ENCODE measurements at places on chromosomes 5 and 9.
A peak's percentile ranks its signal among the peaks of the same experiment; 100 is the strongest.

- no peak for DNase-seq
These were observed 65.3 kb downstream of the ACTBL2 start for GRCh38 chr5:57417320-57417719.

GRCh38 chr9:21543187-21543586 lies 61.1 kb upstream of the IFNE start:
- DNase-seq, result no peak

- DNase-seq, result peak; percentile 82
These were observed 39.1 kb upstream of the GZMA start for GRCh38 chr5:55063220-55063863.

DNA sequence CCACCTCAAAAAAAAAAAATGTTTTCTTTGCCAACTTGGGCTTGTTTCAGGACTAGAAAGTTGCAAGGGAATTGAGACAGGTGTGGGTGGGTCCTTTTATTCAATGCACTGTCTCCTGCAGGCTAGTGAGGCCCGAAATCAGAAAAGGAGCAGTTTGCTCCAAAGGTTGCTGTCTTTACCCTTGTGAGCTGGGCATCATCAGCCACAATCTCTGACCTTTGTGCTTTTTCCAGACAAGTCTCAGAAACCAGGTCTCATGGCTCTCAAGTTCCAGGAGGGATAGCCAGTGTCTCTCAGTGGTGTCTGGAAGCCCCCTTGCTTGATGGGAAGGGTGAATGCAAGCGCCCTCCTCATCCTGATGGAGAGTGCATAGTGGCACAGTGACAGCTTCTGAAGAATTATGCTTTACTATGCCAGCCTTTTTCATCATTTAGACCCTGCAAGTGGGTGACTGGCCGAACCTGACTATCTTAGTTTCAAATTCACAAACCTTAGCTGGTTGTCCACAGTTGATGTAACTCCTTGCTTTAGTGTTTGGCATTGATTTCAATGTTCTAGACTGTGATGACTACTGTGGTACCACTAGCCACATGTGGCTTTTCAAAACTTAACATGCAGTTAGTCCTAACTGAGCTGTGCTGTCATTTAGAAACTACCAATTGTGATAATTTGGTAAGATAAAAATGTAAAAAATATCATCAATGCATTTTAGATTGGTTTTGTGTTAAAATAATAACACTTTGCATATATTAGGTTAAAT lies 468.6 kb downstream of the GADD45G start:
- no peak for DNase-seq

- DNase-seq, result no peak
These were observed 24.0 kb upstream of the LTC4S start for GRCh38 chr5:179769796-179770195.

DNA sequence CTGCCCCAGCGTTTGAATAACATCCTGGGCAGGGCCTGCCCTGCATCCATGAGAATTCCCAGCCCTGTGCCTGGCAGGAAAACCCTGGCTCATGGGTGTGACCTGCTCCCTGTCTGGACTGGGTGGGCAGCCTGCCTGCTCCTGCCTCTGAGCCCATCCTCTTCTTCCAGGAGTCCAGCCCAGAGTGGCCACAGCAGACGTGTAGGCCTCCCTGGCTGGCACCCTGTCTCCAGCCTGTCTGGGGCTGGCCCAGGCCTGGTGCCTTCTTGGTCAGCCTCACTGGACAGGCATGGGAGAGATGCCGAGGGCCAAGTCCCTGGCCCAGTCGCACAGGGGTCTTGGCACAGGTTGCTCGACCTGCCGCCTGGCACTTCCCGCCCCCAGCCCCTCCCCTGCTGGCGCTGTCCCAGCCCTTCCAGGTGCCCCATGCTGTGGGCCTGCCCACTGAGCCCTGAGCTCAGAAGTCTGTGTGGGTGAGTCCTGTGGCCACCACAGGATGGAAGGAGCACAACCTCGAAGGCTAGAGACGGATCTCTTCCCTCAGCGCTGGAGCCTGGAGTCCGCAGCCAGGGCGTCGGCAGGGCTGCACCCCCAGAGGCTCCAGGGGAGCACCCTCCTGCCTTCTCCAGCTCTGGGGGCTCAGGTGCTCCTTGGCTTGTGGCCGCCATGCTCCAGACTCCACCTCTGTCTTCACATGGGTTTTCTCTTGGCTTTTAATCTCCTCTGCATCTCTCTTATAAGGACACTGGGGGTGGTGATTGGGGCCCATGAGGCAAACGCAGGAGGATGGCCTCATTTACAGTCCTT lies 11.8 kb upstream of the COL5A1 start:
- DNase-seq, result no peak

DNA sequence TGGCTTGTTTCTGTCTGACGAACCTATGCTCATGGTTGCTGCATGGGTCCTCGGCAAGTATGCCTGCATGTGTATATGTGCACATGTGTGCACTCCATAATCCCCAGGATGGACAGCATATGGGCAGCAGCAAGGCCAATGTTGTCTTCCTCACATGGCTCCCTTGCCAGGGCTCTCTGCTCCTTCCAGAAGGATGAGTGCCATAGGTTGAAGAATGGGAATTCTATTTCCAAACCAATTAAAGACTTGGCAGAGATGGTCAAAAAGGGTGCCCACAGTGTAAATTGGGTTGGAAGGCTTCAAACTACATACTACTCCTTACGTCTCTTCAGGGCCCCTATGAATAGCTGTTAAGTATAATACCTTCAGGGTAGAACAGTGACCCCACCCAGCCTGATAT lies 212.1 kb downstream of the PBX3 start:
- DNase-seq, result no peak

DNA sequence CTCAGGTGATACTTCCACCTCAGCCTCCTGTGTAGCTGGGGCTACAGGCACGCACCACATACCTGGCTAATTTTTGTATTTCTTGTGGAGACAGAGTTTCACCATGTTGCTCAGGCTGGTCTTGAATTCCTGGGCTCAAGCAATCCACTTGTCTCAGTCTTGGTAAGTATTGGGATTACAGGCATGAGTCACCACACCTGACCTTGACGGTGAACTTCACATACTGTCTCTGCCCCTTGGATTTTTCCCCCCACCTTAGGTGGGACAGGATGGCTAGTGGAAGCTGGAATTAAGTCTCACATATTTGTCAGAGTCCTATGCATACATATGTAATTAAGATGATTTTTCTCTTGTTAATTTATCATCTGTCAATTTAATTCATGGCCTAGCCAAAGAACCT lies 20.9 kb upstream of the RFK start:
- peak; percentile 11 for DNase-seq

DNA sequence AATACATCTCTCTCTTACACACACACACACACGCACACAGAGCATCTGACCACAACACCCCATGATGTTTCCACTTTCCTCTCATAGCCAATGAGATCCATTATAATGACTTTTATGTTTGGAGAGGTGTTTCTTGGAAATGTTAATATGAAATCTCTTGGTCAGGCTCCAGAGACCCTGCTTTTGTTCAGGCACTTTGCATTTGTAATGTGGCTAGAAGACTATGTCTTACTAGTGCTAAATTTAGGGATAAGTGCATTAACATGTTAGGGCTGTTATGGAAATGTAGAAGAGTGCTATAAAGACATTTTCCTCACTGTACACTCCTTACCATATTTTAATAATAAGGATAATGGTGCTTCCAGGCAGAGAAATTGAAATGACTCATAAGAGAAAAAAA lies 3.8 kb downstream of the CDH9 start:
- no peak for DNase-seq

DNA sequence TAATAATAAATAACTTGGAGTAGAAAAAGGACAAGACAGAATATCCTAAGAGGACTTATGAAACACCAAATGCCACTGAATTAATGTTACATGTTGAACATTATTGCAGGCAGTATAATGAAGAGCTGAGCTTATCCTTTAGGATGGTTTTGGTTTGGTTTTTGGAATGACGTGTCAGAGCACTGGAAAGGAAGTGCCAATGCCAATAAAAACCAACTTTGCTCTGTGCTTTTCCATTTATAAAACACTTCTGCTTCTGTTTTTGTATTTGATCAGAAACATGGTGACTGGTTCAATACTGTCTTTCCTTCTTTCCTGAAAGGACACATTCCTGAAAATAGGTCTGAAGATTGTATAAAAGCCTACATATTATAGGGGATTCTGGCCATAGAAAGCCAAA lies 4.2 kb downstream of the MEGF10 start:
- DNase-seq, result no peak

GRCh38 chr9:108142504-108143201 lies 653.1 kb upstream of the KLF4 start:
- DNase-seq, result peak; percentile 69

DNA sequence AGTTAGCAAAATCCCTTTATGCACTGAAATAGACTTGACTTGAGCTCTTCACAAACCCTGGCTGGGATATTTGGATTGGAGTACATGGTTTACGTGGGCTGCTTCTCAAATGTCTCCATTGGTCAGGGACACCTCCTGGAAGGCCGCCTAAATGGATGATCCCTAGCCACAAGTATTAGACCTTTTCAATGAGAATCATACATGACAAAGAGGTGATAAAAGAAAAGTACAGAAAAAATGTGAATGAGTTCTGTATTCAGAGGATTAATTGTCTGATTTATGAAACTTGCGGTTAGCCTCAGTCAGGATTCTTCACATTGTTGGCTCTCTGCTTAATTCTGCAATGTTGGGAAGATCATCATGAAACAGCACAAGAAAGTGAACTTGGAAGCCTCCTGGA lies 752.8 kb upstream of the ADAMTS16 start:
- peak; percentile 94 for DNase-seq

DNA sequence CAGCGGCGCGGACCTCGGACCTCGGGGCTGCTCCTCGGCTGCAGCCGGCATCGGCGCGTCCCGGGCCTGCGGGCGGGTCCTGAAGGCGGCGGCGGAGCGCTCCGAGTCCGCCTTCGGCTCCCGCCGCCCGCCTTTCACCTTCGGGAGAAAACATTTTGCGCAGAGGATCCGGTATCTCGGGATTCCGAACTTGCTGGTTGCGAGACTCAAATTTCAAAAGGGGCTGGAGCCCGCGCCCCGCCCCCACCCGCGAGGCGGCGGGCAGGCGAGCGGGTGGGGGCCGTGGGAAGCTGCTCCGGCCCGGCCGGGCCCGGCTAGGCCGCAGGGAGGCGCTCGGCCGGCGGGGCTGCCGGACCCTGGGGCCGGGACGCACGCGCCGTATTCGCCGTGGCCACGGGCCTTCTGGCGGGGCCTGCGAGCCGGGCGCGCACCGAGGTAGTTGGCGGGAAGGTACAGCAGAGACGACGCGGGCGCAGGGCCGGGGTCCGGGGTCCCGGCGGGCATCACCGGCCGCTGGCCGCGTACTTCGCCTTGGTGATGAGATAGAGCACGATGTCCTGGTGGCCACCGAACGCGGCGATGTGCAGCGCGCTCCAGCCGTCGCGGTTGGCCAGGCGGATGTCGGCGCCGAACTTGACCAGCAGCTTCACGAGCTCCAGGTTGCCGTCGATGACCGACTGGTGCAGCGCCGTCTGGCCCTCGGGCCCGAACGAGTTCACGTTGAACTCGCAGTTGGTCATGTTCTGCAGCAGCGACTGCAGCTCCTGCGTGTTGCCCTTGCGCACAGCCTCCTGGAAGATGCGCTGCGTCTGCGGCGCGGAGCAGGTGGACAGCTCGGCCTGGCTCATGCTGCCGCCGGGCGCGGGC lies 757 bp downstream of the NRARP start:
- DNase-seq, result peak; percentile 27

DNA sequence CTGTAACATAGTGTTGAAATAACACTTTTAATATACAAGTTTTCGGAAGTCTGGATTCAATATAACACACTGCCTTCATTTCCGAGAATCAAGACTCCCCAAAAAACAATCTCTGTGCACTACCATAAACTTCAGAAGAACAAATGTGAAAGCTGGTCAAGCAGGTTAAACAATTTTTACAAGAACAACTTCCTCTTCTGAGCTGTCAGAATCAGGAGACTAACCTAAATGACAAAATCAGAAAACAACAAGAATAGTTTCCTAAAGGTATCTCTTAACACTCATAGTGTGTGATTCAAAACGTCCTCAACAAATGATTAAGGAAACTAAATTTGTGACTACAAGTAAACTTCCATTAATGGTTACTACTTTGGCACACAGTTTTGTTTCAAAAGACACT lies 11.6 kb downstream of the C9orf72 start:
- DNase-seq, result no peak

DNA sequence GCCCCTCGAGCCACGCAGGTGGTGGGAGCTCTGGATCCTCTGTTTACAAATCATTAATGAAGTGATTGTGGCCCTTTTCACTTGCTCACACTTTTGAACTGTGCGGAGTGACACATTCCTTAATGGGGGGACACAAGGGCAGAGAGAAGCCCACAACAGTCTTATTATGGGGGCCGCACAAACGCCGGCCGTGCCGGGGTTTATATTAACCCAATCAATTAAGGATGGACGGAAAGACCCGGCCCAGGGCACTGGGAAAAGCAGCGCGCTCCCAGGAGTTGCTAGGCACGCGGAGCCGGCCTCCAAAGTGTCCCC lies 634.8 kb downstream of the IRX1 start:
- DNase-seq, result no peak

GRCh38 chr5:143819716-143820115 lies 7.8 kb downstream of the HMHB1 start:
- no peak for DNase-seq

DNA sequence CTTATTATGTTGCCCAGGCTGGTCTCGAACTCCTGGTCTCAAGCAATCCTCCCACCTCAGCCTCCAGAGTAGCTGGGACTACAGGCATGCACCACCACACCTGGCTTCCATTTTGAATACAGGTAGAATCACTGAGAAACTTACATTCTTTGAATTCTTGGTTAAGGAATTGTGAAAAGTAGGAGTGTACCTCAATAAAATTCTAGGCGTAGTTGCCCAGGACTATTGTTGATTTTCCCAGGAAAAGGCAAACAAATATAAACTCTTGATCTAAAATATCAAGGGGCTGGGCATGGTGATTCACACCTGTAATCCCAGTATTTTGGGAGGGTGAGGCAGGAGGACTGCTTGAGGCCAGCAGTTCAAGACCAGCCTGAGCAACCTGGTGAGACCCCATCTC lies 16.8 kb upstream of the DMXL1 start:
- DNase-seq, result no peak

DNA sequence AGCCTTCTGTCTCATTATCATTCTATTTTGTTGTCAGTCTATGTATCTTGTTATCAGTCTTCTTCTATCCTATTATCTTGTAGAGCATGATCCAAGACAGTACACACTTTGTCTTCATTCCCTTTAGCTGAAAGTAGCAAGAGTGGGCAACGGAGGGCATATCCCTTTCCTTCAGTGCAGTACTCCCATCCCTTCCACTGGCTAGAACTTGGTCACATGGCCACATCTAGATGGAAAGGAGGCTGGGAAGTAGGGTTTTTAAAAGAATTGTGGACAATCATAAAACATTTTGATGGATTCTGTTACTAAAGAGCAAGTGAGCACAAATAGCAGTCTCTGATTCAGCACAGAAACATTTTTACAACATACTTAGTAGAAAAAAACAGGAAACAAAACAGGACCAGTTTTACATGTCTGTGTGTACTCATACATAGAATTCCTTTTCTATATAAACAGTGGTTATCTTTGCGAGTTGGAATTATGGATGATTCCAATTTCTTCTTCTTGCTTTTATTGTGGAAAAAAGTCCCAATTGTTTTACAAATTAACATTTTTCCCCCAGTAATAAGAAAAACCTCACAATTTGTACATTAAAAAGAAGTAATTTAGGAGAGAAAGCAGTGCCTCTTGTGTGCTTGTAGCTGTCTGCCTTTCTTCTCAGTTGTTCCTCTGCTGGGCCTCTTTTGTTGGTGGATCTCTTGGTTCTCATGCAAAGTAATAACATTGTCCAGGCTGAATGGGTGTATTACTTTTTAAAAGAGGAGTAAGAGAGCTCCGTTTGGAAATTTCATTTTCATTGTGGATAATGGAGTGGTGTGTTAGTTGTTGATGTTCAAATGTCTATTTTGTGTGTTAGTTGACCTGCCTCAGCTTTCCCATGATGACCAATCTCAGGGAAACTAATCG lies 410.9 kb upstream of the TRPC7 start:
- DNase-seq, result peak; percentile 68
